Stimulated activated CD8-positive, alpha-beta memory T cell treated with anti-CD3 and anti-CD28 coated beads, Interleukin-2, amount 100 ng/mL, for 1 hour (primary cell): ENCODE measurements at places on chromosomes 1 and 21.
A peak's percentile ranks its signal among the peaks of the same experiment; 100 is the strongest.

DNA sequence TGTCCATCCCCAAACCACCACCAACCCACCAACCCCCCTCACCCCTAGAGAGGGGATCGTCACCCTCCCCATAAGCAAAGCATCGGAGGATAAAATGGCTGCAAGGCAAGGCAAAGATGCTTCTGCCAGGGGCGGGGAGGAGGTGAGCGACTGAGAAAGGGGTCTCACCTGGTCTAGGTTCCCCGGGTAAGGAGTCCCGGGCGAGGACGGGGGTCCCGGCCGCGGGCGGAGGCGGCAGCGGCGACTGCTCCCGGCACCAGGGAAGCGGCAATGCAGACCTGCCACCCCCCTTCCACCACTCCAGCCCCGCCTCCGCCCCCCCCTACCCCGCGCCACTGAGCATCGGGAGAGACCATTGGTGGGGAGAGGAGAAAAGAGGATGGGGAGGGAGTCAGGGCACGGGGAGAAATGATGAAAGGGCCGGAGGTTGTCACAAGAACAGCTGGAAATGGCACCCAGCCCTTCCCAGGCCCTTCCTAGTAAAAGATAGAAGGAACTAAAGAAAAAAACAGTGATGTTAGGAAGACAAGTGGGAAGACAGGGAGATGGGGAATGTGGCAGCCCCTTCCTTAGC, at the start of gene SV2A:
SV2A (minus strand) TSS at position 274 of the 574 bp plus-strand sequence. CDS start 4,004 bp downstream, outside the sequence.
- peak; percentile 5 for DNase-seq

DNA sequence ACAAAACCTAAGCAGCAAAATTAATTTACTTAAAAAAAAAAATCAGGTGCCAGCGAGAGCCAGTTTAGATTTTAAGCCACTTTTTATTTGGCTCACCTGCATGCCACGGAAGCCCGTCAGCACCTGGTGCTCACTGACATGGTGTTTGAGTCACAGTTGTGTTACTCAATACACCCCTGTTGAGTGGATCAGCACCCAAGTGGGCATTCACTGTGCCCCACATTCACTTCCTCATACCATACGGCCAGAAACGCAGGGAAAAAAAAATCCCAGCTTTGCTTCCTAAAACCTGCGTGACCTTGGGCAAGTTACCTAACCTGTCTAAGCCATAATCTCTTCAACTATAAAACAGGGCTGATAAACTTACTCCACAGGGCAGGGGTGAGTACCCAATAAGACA, 42.8 kb upstream of the SIM2 start:
- DNase-seq, result no peak

GRCh38 chr1:206430031-206430983, 40.0 kb upstream of the IKBKE start:
- no peak for DNase-seq

DNA sequence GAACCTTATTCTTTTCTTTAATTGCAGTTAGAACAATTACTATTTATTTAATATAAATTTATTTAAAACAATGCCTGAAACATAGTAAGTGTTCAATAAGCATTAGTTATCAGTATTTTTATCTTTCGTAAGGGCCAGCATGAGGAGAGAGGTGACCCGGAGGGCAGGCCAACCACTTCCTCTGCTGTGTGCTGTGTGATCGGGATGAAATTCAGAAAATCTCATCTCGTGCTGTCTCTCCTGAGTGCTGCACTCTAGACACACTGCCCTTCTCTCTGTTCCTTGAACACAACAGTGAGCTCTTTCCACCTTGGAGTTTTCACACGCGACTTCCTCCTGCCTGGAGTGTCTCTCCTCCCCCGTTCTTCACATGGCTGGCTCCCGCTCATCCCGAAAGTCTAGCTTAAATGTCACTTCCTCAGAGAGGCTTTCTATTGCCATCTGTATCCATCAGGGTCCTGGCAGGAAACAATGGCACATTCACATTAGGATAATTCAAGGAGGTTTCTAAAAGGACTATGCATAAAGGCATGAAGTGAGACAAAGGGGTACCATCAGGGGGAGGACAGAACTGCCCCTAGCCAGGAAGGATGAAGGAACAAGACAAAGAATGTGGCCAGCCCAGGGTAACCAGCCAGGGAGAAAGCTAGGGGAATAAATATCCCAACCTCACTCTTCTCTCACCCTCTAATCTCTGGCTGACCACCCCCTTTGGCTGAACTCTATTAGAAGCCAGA, 142.6 kb upstream of the GJB5 start:
- DNase-seq, result no peak

GRCh38 chr1:167911413-167911812, 2.5 kb downstream of the ADCY10 start:
- no peak for DNase-seq

DNA sequence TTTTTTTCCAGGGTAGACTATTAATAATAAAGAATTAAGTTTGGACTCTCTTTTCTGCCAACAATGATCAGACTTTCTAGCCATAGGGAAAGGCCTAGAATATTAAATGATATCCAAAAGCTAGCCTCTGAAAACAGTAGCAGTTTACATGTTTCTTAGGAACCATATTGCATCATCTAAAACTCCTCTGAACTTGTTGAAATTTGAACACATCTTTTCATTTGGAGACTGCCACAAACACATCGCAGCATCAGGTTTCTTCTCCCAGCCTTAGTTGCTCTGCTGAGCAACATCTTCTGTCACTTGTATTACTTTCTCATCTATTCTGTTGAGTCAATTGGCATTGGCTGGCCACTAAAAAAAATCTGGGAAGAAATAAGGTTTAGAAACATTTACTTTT, 63.2 kb upstream of the GNG4 start:
- no peak for DNase-seq

DNA sequence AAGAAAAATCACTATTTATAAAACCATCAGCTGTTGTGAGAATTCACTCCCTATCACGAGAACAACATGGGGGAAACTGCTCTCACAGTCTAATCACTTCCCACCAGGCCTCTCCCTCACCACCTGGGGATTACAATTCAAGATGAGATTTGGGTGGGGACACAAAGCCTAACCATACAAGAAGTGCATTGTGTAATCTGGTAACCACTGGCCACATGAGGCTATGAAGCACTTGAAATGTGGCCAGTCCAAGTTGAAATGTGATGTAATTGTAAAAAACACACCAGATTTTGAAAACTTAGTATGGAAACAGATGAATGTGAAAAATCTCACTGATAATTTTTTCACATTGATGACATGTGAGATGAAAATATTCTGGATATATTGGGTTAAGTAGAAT, 293.8 kb downstream of the TTLL7 start:
- no peak for DNase-seq

DNA sequence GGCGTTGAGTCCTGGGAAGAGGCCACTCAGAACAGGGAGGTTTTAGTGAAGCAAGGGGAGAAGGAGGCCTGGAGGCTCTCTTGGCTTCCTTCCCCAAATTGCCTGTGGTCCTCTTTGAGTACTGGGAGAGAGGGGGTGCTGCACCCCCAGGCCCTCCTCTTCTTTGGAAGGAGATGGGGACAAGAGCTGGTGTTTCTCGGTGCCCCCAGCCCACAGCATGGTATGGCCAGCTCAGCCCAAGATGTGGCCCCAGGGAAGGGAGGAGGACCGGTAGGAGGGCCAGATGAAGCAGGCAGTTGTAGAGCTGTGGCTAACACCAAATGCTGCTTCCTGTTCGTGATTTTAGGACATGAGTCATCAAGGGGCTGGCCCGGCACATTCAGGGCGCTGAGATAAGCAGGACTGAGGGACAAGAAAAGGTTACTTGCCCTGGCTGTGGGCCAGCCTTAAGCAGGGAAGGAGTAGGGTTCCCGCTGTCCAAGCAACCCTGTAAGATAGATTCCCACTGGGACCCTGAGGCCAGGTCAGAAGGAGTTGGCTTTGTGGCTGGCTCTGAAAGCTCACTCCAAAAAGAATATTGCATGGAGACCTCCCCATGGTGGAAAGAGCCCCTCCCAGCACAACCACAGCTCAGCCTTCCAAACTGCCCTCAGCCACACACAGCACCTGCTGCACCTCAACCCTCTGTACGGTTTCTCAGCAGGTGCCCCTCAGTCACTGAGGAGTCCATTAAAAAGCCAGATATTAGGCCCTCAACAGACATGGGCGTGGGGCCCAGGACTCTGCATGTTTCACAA, 4.9 kb upstream of the TNFRSF1B start:
- peak; percentile 56 for DNase-seq

- DNase-seq, result no peak
Measured at GRCh38 chr21:38255571-38256117, 1.1 kb upstream of the KCNJ15 start.

- no peak for DNase-seq
Measured at GRCh38 chr1:39395357-39395831, 96.0 kb upstream of the BMP8A start.

DNA sequence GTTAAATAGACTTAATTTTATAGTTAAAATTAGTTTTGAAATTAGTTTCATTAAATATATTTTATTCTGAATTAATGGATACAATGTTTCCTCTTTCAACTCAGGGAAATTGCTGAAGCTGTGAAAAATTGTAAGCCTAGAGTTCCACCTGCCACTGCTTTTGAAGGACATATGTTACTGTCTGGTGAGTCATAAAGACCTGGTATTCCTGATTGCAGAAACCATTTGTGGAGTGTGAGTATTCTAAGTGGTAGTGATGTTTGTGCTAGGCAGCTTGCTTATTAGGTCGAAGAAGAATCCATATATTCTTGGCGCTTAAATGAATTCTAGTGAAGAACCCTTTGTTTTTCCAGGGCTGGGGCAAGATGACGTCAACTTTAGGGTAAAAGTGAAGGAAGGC, 34.0 kb downstream of the MTR start:
- no peak for DNase-seq

GRCh38 chr1:1117469-1117831, 1.6 kb upstream of the C1orf159 start:
- no peak for DNase-seq

GRCh38 chr1:174164826-174165225, 5.5 kb downstream of the RABGAP1L start:
- DNase-seq, result no peak

GRCh38 chr1:67787746-67788145, 45.5 kb downstream of the GNG12 start:
- no peak for DNase-seq

GRCh38 chr1:47439819-47440598, 2.2 kb downstream of the FOXD2 start:
- no peak for DNase-seq

DNA sequence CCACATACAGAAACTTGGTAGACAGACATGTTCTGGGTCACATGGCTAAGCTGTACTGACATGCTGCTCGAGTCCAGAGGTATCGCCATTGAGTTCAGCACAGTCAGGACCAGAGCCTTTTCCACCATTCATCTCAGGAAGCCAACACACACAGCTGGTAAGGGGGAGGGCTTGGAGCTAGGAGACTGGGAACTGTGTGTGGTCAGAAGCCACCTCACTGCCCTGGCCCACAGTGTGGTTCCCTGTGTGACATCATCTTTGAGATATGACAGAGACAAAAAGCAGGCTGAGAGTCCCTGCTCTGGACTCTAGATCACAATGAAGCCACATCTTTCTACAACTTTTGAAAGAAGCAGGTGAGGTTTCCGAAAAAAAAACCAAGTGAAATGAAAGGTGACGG, 107.2 kb downstream of the SIM2 start:
- no peak for DNase-seq

- no peak for DNase-seq
Measured at GRCh38 chr1:17053086-17053684, 647 bp downstream of the SDHB start.

GRCh38 chr1:91798740-91799139, 87.2 kb downstream of the TGFBR3 start:
- no peak for DNase-seq

GRCh38 chr1:24735509-24736375, 9.5 kb upstream of the CLIC4 start:
- DNase-seq, result no peak

DNA sequence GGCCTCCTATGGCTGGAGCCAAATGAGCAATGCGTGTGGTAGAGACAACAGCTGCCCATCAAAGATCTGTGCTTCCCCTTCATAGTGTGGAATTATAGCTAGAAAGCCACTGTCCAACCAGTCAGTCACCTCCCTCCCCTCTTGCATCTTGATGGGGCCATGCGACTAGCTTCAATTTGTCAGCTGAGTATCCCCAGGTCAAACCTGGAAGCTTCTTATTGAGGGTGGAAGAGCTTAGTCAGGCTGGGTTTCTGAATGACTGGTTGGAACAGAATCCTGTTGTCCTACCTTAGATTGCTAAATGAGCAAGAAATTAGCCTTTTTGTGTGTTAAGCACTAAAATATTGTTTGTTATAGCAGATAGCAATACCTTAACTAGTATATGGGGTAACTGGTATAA, 625.4 kb downstream of the PTPRC start:
- DNase-seq, result no peak

GRCh38 chr1:26038477-26038876, 7.4 kb downstream of the SLC30A2 start:
- no peak for DNase-seq

- DNase-seq, result no peak
Measured at GRCh38 chr21:45288441-45288841, 746 bp upstream of the POFUT2 start.

DNA sequence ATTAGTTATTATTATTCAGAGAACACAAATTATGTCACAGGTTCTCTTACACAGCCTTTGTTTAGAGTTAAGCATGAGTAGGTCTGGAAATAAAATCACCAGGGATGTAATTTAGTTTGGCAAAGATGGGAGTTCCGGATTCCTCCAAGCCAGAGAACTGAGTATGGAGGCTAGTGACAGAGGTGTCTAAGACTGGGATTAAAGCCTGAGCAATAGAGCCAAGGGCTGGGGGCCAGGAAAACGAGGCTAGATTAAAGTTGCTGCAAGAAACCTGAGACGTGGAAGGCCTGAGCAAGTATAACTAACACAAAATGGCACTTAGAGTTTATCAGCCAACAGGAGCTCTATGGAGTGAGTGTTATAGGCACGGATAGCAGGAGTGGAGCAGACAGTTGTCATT, 381.6 kb downstream of the SRGAP2C start:
- no peak for DNase-seq

DNA sequence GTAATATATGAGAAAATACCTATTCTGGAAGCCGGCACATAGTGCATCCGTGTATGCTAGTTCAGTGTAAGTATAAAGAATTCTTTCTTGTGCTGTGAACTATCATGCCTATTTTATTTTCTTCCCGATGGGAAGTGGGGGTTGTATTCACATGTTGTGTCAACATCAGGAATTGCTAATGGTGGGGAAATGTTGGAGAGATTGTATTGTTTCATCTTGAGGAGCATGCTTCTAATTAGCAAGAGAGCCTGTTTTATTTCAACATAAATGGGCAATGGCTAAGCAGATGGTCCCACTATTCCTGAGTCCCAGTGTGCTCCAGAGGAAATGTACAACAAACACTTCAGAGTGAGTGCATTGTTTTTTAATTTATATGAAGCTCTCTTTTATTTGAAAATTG, 485.2 kb downstream of the PLPP3 start:
- DNase-seq, result no peak

- DNase-seq, result no peak
Measured at GRCh38 chr21:14581902-14582457, 35.9 kb upstream of the SAMSN1 start.

GRCh38 chr1:165898837-165899236, 71.4 kb downstream of the UCK2 start:
- DNase-seq, result no peak

DNA sequence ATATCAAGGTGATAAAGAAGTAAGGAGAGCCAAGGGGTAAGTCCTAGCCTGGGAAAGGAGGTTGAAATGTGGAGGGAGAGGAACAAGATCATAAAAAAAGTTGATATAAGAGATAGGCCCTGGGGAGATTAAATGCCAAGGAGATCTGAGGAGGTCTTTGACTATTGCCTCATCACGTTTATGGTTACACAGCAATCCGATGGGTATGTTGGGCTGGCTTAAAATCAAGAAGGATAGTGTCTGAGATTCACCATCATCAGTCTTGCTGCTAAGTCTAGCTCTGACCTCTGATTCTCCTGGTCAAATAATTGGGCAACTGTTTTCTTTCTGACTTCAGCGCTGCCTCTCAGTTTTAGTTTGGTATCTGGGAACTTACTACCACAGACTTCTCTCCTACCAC, 416.3 kb downstream of the GPATCH2 start:
- no peak for DNase-seq
